ENCODE measurements at places on chromosomes 5 and 9.
A peak's percentile ranks its signal among the peaks of the same experiment; 100 is the strongest.

DNA sequence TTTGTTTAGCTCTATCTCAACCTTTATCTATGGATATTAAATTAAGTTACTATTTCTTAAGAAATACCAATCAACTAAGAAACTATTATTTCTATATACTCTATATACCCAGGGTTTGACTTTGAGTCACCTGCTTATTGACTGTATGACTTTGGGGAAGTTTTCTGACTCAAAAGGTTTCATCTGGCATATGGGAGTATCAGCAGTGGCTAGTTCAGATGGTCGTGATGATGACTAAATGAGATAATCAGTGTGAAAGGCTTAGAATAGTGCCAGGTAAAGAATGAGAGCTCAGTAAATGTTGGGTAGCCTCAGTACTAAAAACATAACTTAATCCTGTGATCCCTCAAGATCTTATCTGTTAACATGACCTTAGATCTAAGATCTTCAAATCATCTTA, 179.7 kb upstream of the ISL1 start:
- DNase-seq, result no peak

- no peak for DNase-seq
These were observed 35.1 kb upstream of the ADRB2 start for GRCh38 chr5:148791334-148791667.

GRCh38 chr5:158765407-158765806, 334.3 kb downstream of the EBF1 start:
- no peak for DNase-seq

- no peak for DNase-seq
These were observed 13.7 kb downstream of the WNK2 start for GRCh38 chr9:93197670-93198069.

DNA sequence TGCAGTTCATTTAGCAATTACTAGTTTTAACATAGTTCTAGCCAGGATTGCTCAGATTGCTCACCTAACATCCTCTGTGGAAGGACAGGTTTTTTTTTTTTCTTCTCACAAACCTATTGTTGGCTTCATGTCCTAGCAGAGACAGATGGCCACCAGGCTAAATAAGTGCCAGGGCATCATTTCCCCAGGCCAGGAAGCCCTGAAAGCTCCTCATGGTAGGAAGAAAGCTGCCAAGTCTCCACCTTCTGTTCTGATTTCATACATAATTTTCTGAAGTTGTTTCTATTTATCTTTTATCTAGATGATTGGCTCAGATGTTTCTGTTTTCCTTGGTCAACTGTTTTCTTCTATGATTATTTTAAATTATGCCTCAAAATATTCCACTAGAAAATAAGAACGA, 31.0 kb downstream of the EFCAB9 start:
- DNase-seq, result no peak

- no peak for DNase-seq
These were observed 160.8 kb upstream of the KLF4 start for GRCh38 chr9:107650321-107650720.

DNA sequence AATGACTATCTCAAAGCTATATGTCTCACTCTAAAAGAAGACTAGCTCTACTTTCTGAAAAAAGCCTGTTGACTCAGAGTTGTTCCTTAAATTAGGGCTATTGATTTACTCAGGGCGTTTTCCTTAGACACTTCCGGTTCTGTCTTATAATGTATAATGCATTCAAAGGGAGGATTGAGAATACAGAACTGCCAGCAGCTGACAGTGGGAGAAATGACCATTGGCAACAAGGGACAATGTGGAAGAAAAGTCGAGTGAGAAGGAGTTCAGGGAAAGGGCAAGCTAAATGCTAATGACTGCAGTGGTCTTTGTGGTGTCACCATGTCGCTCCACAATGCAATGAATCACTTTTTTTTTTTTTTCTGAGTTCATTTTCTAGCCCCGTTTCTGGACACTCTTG, 65.7 kb upstream of the ANKH start:
- DNase-seq, result no peak

DNA sequence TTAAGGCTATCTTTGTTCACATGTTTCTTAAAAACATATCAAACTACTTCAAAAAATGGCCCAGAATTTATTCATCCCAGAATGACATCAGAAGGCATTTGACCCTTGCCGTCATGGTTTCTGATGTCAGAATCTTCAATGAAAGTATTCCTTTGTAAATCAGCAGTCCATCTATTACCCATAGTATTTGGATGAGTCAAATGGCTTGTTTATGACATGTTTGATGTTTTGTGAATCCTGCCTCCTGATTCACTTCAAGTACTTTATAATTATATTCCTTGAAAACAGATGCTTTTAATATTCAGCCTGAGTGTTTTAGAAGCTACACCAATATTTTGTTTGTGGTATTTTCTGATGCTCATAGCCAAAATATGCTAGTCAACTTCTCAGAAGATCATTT, 200.8 kb upstream of the MEF2C start:
- no peak for DNase-seq

DNA sequence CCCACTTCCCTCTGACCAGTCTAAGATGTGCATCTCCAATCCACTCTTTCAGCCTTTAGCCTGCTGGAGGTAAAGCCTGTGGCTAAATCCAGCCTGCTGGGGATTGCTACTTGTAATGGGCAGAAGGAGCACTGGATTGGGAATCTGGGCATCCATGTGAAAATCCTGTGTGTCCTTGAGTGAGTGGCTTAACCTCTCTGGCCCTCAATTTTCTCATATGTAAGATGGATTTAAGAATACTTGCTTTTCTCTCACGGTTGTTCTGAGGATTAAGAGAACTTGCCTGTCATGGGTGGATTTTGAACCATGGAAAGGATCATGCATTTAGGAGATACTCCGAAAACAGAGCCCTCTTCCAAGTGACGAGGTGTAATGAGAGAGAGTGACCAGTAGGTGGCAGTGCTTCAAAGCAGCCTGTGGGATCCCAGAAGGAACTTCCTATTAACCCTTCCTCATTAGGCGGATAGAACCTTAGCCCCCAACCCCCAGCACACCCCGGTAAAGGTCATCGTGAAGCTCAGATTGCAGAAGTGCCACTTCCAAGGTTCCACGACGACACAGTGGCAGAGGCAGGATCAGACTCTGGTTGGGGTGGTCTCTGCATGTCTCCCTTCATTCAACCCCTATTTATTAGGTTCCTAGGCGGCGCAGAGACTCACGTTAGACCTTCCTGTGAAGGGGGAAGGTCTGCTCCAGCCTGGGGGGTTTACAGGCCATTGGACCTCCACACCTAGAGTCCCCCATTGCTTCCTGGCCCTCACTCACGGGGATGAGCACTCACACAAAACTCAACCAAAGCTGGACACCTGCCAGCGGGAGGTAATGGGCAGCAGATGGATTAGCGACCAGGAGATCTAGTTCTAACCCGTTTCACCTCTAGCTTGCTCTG, 68.7 kb upstream of the ZNF618 start:
- peak; percentile 2 for DNase-seq

DNA sequence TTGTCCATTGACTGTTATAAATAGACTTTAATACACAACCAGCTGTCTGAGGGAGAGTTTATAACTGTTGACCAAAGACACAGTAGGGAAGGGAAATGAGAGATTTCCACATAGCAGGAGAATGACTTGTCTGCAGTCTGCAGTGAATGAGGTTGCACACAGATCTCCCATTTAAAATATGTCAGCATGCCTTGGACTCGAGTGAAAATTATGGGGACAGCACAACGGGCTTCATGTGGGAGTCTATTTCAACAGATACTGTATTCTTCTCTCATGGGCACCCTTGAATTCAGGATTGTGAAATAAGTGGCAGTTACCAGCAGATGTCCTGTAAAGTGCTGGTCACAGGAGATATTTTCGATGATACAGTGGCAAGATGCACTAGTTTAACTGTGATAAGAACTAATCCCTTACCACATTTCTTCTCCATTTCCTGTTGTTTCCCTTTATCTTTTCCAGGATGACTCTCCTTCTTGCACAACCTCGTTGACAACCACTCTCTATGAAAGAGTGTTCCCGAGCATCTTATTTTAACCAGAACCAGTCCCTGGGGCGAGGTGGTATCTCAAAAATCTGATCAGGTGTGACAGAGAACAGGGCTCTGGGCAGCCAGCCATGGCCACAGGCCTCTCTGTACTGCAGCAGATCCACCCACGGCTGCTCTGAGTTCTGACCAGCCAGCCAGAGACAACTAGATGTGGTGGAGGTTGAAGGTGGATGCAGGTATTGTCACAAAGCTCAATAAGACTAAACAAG, 51.5 kb upstream of the MAP3K1 start:
- no peak for DNase-seq

DNA sequence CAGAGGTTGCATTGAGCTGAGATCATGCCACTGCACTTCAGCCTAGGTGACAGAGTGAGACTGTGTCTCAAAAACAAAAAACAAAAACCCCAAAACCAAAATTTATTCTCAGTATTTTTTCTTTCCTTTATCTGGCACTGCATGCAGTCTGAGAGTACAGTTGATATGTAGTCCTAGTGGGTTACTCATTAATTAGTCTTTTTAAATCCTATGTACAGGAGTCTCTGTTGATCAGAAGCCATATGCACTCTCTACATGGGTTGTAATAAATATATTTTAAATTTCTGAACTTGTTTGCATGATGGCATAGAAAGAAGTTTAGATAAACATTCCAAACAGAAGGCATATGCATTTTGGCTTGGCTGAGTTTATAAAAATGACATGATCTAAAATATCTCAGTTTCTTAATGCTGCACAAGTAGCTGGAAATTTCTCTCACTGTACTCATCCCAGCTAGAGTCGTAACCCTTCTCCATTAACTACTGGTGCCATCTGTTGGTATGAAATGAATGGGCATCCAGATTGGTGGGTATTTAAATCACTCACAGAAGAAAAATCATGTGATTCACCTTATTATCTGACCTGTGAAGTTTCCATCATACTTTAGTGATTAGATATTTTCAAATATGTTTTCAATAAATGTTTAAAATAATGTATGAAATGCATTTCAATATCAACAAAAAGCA, 284.8 kb downstream of the CTNND2 start:
- DNase-seq, result no peak

DNA sequence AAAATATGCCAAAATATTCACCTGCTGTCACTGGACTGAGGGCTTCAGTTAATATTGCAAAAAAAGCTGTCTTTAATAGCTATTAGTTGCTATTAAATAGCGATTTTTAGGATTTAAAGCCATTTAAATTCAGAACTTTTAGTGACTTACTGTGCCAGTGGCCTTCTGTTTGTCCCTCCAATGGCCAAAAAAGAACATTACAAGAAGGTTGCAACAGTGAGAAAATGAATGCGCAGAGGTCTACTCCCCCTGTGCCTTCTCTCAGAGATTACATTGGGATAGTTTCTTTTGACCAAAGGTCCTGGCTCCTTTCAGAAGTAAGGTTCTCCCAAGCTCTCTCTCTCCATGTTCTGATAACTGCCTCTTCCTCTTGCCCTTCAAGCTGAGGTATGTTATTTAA, 930.3 kb upstream of the ARRDC3 start:
- DNase-seq, result no peak

- DNase-seq, result no peak
These were observed 21.5 kb upstream of the DAB2 start for GRCh38 chr5:39446231-39446630.

GRCh38 chr9:21317956-21318923, 13.1 kb upstream of the IFNA5 start:
- DNase-seq, result peak; percentile 12

Data from stimulated activated naive CD4-positive, alpha-beta T cell treated with Interleukin-2 at 50 U/mL for 16 hours (primary cell).